MV-4-11 (cell line): ENCODE measurements at places on chromosomes 16 and 17.

- DNase-seq, result no peak
Measured at GRCh38 chr17:6139447-6139832, 69.3 kb downstream of the WSCD1 start.

- no peak for DNase-seq
Measured at GRCh38 chr16:89056592-89056991, 37.1 kb upstream of the ACSF3 start.

DNA sequence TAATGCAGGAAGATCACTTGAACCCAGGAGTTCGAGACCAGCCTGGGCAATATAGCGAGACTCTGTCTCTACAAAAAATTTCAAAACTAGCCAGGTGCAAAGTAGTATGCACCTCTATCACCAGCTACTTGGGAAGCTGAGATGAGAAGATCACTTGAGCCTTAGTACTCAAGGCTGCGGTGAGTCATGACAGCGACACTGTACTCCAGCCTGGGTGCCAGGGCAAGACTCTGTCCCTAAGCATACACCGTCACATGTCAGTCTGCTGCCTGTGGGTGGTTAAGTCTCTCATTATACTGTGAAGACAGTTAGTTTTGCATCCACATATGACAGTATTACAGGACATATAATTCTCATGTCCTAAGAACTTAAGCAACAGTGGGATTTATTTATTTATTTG lies 21.8 kb downstream of the NMRAL1 start:
- DNase-seq, result no peak

- DNase-seq, result no peak
Measured at GRCh38 chr17:31116167-31116566, 21.4 kb downstream of the NF1 start.
